ENCODE measurements at places on chromosomes 11 and 22.

GRCh38 chr11:65026810-65027209 is 429 bp upstream of the SNX15 start:
- DNase-seq: no peak

DNA sequence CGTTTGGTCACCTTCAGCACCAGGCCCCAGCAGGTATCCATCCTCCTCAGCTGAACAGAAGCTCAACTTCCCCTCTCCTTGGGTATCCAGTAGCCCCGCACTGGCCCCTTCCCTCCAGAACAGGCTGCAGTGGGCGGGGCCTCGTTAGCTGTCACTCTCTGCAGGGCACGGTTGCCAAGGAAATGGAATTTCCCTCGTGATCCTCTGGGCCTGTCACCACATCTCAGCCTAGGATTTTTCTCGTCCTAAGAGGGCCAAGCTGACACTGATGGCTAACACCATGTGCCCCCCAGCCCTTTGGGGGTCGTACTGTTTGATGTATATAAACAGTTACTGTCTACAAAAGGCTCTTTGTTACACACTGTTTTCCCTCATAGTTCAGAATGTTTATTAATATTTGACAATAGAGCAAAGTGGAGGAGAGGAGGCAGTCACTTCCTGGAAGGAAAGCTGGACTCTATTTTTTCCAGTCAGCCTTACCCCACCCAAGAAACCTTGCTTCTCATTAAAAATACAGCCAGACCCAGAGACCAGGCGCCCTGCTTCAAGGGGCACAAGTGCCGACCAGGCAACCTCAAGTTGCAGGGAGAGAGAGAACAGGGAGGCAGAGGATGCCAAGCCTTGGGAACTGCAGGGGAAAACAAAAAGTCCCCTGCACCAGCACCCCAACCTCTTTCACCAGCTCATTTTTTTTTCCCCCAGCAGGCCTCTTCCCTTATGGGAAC is 44.5 kb downstream of the FEZ1 start:
- DNase-seq: peak; percentile 6

- peak; percentile 14 for DNase-seq
These were observed 74.4 kb downstream of the ARHGAP32 start for GRCh38 chr11:129117595-129118350.

DNA sequence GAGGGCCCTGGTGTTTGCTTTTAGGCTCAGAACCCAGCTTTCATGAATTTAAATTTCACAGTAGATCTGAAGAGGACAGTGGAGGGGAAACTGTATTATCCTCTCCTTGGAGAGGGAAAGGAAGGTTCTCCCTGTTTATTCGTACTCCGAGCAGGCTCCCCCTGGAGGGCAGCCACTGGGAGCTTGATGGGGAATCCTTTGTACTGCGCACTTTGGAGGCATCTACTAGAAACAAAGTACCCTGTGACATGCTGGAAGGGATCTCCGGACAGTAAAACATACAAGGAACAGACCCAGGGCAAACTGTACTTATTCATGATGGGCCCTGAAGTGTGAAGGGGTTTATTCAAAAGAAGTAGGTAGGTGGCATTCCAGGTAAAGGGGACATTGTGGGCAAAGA is 27.2 kb downstream of the NAV2 start:
- DNase-seq: no peak

DNA sequence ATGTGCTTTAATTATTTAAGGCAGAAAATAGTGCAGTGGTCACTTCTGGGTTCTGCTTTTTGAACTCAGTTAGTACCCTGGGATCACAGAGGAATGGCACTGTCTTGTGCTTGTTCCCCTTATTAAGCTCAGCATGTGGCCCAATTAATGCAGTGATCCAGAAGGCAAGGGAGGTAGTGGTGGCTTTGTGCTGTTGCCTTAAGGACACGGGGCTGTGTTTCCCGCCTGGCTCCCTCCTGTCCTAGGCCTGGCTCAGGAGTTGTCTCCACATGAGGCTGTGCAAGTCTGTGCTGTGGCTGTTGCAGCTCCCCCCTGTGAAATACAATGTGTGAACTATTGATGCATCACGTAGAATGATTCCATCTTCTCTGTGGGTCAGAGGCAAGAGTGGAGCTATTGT is 49.2 kb upstream of the CABP7 start:
- DNase-seq: peak; percentile 5

- DNase-seq: no peak
These were observed 50.8 kb downstream of the FLRT1 start for GRCh38 chr11:64086258-64087123.
